GM04503 (cell line): ENCODE measurements at places on chromosomes 2 and 18.

- DNase-seq: no peak
Observed at GRCh38 chr18:75202696-75203365, 6.1 kb downstream of the PTGR3 start.

DNA sequence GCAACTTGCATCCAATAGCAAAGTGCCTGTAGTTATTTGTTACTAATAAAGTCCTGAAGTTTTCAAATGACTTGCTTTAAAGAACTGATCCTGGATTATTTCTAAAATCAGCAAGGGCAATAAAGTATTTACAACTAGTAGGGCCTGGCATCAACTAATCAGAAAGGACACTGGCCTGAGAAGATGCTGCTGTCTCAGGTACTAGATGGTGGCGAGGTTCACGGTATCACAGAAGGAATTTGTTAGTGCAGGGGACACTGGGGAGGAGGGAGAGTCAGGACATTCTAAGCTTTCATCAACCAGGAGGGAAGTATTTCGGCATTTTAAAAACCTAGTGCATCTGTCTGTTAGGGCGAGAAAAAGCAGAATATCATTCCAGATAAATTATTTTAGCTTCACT is 440.2 kb upstream of the LYPD1 start:
- no peak for DNase-seq

DNA sequence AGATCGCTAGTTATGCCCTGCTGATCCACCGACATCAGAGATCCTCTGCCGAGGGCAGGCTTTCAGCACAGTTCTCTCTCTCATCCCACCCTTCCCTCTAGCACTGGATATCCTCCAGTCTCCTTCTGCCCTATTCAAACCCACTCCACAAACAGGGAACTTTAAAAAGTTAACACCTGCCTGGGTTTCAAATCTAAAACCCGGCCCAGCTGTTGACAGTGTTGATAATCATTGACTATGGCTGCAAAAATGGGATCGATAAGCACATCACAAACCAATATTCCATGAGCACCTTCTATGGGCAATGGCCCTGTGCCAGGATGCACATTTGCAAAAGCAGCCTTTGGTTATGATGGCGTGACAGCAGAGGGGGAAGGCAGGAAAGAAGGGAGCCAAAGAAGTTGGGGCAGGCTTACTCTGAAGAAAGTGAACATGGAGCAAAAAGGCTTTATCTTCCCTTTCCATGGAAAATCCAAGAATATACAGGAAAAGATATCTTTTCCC is 482.3 kb upstream of the KLHL29 start:
- DNase-seq: no peak

DNA sequence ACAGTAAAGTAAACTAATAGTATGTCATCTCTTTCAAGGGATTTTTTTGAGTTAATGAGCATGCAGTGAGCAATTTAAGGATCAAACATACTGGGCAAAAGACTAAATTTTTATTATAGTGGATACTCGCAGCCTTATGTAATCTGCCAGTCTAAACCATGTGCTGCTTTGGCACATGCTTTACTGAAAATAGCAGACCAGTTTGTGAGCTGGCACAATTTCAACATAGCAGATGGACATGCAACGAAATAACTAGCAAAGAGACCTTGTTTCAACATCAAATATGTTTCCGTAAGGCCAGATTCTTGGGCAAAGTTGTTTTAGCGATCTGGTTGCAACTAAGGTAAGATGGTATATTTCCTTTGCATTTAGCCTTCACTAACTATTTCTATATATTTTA is 807.3 kb downstream of the NR4A2 start:
- DNase-seq: no peak

DNA sequence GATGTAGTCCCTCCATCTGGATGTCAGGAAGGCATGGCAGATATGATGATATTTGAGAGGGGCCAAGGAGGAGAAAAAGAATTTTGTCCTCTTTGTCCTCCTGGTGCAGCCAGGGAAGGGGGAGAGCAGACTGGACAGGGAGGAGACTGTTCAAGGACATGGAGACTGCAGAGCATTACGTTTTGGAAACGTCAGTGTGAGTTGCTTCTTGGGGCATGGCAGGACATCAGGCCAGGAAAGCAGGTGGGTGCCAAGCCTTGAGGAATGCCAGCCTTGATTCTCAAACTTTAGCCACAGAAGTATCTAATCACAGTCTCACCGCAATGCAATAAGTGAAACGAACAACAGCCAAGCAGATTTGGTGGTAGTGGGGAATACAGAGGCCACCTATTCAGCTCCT is 66.2 kb downstream of the BMP10 start:
- no peak for DNase-seq

GRCh38 chr18:30694773-30695172 is 347.8 kb downstream of the DSC3 start:
- DNase-seq: no peak
